Stimulated activated CD4-positive, alpha-beta T cell treated with anti-CD3 and anti-CD28 coated beads, Interleukin-15, amount 100 ng/mL, for 1 hour (primary cell): ENCODE measurements at places on chromosomes 4 and X.

DNA sequence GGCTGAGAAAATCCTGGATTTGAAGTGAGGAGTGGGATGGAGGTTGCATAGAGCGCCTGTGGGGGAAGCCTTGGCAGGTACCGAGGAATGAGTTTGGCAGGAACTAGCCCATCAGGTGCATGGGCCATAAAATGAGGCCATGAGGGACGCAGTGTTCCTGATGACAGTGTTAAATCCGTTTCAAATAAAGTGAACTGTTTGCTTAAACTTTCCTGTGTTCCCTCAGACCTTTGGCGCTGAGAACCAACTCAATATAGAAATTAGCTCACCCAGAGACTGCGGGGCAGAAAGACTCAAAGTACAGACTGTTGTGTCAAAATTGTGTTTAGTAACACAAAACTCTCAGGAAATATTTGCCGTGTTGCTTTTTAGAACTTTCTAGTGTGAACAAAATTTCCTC lies 250.0 kb upstream of the NR3C2 start:
- DNase-seq: no peak

DNA sequence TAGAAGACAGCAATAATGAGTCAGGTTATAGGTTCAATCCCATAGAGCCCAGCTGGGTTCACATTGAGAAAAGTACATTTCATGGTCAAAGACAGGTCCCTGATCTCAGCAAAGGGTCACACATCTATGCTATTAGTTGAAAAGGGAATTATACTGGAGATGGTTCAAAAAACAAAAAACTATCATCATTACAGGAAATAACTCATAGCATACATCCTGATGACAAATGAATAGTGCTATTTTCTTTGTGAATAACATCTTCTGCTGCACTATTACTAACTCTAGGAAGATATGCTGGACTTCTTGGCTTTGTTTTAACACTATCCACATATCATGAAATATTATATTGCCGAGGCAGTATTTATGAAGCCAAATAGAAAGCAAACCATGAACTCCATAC lies 202.5 kb upstream of the MAB21L2 start:
- no peak for DNase-seq

DNA sequence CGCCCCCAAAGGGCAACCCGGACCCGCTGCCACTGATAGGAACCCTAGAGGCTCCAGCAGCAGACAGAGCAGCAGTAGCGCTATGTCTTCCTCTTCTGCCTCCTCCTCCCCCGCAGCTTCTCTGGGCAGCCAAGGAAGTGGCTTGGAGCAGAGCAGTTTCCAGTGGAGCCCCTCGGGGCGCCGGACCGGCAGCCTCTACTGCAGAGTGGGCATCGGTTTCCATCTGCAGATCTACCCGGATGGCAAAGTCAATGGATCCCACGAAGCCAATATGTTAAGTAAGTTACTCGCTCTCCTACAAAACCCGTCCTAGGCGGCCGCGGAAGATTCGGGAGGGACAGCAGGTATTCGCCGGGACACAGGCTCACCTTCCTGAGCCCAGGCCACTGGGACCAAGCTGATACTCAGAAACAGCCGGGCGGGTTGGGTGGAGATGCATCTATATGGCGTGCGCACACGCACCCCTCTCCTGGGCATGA lies 477 bp downstream of the FGF5 start:
- DNase-seq: no peak

DNA sequence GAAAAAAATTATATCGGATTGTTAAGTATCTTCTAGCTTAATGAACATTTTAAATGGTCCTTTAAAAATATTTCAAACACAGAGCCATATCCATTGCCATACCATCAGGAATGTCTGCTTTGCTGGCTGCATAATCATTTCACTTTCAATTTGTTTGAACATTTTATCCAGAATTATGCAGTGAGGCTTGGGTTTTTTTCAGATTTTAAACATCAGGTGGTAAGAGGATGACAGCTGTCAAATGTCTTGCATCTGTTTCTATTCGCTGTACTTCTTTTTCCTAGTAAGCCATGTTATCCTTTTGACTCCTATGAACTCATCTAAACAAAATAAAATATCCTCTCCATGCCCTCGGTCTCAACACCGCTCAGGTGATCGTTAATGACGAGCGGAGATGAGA lies 802 bp downstream of the RFC1 start:
- DNase-seq: no peak

GRCh38 chr4:81982846-81983540 lies 390.8 kb downstream of the HNRNPD start:
- DNase-seq: no peak

DNA sequence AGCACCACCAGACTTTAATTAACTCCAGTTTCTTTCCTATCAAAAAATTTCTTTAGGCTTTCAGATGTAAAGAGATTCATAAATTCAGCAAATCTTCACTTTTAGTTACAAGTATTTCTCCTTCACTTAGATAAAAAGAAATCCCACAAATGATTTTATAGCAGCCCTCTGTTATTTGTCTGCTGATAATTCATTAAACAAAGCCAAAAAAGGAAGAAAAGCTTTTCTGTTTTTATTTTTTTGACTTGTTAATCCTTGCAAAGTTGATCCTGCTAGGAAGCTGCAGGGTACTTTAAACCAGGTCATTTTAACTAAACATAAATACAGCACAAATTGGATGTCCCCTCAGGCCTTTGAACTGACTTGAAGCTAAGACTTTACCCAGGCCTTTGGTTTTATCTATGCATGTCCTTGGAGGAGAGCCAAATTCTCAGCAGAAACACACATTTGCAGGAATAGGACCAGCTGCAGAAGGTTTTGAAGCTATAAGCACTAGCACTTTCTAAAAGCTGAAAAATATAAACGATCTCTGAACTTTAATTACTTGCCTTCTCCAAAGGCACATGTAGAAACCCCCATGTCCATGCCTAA lies 57.5 kb downstream of the PCDH18 start:
- DNase-seq: no peak

- no peak for DNase-seq
Measured at GRCh38 chrX:43703211-43703791, 47.2 kb downstream of the MAOA start.

GRCh38 chrX:5907207-5907606 lies 321.5 kb downstream of the NLGN4X start:
- DNase-seq: no peak

GRCh38 chr4:144645631-144646522 lies at the start of gene HHIP:
TSS of gene HHIP (plus strand) at chr4:144646156. CDS start at chr4:144646676, 520 bp downstream.
- DNase-seq: no peak

DNA sequence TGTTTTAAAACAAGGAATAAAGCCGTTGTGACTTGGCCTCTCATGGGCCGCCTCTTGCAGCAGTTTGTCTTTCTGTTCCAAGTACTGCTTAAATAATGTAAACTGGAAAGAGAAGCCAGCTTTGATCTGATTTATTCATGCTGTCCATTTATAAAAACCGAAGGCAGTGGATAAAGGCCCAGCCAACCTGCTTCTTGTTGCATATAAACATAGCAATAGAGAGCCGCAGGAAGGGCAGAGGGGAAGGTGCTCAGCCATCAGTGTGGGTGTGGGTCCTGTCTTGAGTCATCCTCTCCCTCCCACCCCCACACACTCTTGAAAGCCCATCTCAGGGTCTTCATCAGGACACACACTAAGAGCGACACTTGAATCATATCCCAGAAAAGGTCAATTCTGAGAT lies 187.9 kb upstream of the FAM9B start:
- no peak for DNase-seq

- no peak for DNase-seq
Measured at GRCh38 chr4:88735564-88735963, 37.9 kb upstream of the NAP1L5 start.

- no peak for DNase-seq
Measured at GRCh38 chrX:24672701-24673190, 21.0 kb upstream of the POLA1 start.

DNA sequence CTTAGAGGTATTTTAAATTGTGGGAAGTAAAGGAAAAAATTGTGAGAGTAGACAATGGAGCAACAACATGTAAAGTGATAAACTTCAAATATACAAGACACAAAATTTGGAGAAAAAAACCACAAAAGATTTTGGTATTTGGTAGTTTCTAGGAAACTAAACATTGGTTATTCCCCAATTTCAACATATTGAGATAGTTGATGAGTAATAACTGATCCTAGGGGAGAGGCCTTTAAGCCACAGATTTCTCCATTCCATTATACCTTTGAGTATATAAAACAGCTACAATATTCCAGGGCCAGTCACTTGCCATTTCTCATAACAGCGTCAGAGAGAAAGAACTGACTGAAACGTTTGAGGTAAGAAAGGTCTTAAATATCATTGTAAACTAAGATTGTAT lies at the start of gene FDCSP:
Gene FDCSP, plus strand, starts transcription at position 301 of the 400 bp plus-strand sequence. CDS start 5,071 bp downstream, outside the sequence.
- no peak for DNase-seq
